ENCODE measurements at places on chromosomes 2 and 18.
A peak's percentile ranks its signal among the peaks of the same experiment; 100 is the strongest.

DNA sequence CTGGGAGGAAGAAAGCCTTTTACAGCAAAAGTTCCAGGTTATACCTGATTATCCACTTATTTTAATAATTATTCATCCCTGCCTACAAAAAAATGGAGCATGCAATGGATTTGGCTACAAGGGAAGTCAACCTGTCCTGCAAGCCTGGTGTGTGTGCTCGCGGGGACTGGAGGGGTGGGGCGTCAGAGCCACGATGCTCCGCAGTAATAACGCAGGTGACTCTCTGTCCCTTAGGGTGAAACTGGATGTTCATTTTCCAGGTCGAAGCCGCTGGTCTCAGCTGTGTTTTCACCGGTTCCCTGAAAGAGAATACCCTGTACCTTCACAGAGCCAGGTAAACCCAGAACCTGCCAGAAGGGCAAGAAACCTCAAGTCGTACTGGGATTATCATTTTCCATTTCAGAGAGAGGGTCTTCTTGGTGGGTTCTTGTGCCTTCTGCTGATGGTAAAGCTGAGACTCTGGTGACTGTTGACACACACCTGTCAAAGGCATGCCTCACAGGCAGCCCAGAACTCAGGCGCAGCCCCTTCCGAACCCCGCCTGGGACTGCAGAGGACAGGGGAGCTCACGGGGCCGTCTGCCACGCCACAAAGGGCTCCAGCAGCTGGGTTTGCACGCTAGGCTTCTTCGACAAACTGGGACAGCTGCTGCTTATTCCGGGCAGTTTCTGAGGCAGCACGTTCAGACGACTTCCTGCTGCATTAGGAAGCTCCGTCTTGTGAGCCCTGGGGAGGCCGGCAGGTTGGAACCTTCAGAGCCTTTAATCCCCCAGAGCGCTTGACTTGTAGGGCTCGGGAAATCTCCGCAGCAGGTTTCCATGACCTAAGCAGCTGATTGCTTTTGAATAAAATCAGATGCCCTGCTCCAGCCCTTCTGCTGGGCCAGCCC, 58.6 kb downstream of the KCNG2 start:
- DNase-seq: no peak

DNA sequence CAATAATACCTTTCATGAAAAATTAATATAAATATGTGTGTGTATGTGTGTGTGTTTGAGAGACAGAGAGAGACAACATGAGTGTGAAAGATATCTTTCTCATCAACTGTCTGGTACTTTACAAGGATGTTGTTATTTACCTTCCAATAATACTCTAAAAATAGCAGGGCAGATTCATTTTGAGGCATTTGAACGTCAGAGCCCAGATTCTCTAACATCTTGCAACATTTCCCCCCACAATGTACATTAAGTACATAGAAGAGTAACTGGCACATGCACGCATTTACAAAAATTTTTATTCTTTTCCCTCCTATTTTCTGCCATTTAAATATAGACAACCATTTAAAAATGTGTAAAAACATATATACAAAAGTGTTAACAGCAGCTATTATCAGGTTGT, 100.9 kb downstream of the PID1 start:
- DNase-seq: no peak

- no peak for DNase-seq
These were observed 42.9 kb upstream of the TUBA3E start for GRCh38 chr2:130241041-130241707.

- no peak for DNase-seq
These were observed 28.7 kb upstream of the RAB1A start for GRCh38 chr2:65158557-65158956.

- no peak for DNase-seq
These were observed 116.3 kb upstream of the WDSUB1 start for GRCh38 chr2:159402790-159403189.

- no peak for DNase-seq
These were observed 99.2 kb downstream of the RAPGEF4 start for GRCh38 chr2:172834881-172835280.

GRCh38 chr18:63617915-63618234, 26.2 kb downstream of the SERPINB4 start:
- no peak for DNase-seq

DNA sequence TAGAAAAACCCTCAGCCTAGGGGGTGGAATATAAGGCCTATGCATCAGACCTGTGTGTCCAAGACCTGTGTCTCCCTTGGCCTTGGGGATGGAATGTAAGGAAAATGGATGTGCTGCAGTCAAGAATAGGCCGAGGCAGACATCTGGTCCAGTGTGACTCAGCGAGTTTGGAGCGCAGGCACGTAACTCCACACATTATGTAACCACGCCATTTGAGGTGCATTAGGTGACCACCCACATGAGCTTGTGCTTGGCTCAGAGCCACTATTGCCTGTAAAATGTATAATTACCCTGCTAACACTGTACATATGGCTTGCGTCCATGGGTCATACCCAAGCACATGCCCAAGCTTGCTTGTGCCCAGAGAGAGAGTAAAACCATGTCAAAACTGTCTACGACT, 580.9 kb upstream of the HNMT start:
- no peak for DNase-seq

DNA sequence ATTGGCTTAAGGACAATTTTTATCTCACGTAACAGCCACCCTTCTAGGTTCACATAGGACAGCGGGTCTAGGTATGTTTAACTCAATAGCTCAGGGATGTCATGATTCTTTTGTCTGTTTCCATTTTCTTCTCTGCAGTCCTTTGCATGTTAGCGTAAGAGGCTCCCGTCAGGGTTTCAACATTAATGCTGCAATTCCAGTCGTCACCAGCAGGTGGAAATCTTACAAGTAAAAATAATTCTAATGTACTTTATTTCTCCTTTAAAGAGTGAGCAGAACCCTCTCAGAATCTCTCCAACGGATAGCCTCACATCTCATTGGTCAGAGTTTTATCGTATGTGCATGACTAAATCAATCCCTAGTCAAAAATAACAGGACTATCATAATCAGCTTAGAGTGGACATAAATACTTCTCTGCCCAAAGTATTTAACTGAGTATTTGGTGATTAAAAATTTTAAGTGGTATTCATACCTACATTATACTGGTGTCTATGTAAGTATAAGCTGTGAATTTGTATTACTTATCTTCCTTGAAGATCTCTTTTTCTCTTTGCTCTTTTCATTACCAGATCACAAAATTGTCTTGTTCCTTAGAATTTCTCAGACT, 487.2 kb upstream of the GCFC2 start:
- peak; percentile 21 for DNase-seq

DNA sequence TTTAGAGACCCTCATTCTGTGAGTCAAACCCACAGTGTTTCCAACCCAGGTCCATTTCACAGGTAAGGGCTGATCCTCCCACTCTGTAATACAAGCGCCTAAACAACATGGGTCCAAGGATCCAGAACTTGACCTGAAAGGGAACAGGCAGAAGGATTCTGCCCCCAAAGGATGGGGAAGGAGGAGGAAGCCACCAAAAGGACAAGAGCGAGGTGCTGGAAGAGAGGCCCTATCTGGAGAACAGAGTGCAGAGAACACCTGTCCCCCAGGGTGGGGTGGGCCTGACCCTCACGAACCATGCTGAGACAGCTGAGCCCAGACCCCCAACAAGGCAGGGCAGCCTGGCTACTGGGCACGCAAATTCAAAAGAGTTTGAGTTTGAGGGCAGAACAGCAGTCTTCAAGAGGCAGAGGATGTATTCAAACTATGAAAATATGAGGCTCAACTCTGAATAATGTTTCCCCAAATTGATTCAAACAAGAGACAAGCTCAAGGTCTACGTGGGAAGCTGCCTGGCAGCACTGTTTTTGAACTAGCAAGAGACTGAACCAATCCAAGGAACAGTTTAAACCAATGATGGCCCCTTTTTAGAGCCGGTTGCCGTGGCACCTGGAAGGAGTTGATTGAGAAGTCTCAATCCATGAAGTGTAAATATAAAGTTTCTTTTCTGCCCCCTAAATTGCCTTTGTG, 212.7 kb downstream of the ALPK2 start:
- no peak for DNase-seq

GRCh38 chr2:172461591-172462372, 34.4 kb downstream of the ITGA6 start:
- peak; percentile 68 for DNase-seq

- no peak for DNase-seq
These were observed 145.0 kb downstream of the ZNF407 start for GRCh38 chr18:74742573-74743243.

DNA sequence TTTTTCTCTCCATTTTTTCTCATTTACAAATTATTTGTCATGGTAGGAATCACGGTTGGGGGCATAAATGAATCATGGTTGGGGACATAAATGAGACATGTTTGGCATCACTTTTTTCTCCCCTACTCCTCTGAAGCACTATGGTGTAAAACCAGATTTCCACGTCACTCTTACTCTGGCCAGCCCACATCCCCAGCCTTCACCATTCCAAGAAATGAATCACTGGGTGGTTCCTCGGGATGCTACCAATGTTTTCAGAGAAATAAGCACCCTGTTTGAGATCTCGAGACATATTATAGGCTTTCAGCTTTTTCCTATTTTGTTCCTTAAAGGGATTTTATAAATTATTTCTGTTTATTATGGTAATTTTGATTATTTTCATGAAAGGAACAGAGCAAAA, 155.0 kb upstream of the SLC8A1 start:
- no peak for DNase-seq

DNA sequence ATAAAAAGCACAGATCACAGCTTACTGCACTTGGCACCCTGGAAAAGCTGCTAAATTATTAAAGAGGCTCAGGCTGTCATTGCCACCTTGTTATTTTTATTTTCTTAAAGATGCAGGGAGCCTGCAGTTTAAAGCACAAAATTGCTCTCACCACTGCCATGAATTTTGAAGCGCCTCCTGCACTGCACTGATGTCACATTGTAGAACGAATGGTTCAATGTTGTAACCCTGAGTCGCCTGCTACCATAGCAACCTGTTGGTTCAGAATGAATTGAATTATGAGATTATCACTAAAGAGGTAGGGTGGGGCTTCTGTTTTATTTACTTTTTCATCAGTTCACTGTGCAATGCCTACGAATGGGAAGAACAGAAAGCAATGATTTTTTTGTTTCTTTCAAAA, 16.5 kb downstream of the SCG2 start:
- no peak for DNase-seq
